Stimulated activated CD8-positive, alpha-beta memory T cell treated with anti-CD3 and anti-CD28 coated beads, Interleukin-7, amount 100 ng/mL, for 48 hours (primary cell): ENCODE measurements at places on chromosomes 5 and 9.

- no peak for DNase-seq
Observed at GRCh38 chr5:74956278-74956677, 90.1 kb upstream of the FAM169A start.

- DNase-seq: no peak
Observed at GRCh38 chr5:124552526-124552925, 193.9 kb downstream of the ZNF608 start.

DNA sequence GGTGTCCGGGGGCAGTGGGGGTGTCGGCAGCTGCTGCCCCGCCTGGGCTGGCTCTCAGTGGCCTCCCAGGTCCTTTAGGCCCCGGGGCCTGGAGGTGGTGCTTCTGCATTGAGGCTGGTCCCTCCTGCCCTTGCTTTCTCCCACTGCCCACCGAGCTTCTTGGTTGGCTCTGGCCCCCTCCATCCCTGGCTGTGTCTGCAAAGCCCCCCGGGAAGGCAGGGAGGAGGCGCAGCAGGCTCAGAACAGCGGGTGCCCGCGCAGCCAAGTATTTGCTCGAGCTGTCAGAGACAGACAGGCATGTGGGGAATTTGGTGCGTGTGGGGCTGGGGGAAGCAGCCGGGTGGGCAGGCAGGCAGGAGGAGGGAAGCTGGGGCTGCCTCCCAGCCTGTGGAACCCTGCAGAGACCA, 11.5 kb downstream of the CXXC5 start:
- no peak for DNase-seq

DNA sequence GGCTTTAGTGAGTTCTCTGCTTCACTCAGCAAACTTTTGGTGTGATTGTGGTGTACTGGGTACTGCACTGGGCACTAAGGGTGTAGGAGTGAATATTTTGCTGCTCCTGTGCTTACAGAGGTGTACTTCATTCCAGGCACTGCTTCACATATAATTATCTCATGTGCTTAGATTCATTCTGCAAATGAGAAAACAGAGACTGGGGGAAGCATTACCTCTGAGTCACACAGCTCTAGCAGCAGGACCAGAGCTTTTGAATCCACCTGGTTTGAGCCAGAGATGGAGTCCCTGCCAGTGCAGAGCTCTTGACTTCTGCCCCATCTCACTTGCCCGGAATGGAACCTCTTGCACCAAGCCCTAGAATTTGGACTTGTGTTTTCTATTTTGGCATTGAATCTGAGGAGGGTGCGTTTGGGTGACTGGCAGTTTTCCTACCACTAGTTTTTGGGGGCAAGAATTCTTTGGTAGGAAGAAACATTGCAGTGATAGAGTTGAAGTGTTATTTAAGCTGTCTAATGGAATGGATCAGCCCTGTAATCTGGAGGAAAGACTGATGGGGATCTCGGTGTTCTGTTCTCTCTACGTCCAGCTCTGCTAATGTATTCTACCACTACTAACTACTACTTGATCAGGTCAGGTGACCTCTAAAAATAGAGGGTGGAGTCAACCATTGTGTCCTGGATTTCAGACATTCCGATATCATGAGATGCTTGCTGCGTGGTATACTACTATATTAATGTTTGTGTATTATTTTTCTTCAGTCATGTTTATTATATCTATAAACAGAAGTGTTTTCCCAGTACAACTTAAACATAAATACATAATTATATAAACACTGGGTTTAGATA, 2.5 kb downstream of the ARHGAP26 start:
- DNase-seq: no peak

- DNase-seq: no peak
Observed at GRCh38 chr5:28313321-28313951, 1275.0 kb upstream of the CDH9 start.

DNA sequence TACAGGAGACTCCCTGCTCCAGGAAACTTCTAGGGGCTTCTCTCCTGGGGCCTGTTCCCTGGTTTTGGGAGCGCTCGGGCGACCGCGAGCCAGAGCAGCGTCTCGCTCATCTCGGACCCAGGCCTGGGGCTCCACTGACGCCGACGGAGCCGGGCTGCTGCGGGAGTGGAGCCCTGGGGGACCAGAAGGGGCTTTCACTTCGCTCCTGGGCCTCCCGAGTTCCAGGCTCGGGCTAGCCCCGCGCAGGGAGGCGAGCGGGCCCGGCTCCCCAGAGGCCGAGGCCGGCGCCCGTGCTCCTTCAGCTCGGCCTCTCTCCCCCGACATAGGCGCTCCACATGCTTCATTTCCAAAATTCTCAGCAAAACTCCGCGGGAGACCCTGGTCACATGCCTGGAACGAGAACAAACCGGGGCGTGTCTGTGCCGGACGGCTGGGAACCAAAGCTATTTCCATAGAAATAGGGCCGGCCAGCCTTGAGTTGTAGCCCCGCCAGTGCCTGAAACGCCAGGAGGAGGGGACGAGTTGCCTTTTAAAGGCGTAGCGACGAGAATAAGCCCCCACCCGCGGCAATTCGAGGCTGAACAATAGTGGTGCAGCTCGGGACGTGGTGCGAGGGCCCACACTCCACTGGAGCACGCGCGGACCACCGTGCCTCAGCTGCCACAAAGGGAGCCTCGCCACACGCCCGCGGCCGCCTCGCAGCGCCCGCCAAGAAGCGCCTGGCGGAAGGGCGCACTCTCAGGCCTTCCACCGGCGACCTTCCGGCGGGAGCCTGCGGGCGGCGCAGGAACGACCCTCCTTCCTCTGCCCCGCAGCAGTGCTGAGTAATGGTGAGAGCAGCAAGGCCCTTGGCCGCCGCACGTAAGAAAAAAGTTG, 1.1 kb upstream of the G3BP1 start:
- DNase-seq: no peak

- DNase-seq: no peak
Observed at GRCh38 chr9:61669352-61669751, 479.5 kb downstream of the SPATA31A7 start.

DNA sequence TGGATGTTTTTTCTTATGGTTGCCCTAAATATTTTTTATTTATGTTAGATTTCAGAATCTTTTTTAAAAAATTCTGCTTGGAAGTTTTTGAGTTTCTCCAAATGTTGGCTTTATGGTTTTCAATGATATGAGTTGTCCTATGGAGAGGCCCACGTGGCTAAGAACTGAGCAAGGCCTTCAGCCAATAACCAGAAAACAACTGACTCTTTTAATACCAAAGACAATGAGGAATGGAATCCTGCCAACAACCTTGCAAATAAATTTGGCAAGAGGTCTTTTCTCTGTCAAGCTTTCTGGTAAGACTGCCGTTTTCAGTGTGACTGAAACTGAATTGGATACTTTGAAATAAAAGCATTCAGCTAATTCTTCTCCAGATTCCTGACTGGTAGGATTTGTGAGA, 1740.1 kb upstream of the WWC1 start:
- no peak for DNase-seq

DNA sequence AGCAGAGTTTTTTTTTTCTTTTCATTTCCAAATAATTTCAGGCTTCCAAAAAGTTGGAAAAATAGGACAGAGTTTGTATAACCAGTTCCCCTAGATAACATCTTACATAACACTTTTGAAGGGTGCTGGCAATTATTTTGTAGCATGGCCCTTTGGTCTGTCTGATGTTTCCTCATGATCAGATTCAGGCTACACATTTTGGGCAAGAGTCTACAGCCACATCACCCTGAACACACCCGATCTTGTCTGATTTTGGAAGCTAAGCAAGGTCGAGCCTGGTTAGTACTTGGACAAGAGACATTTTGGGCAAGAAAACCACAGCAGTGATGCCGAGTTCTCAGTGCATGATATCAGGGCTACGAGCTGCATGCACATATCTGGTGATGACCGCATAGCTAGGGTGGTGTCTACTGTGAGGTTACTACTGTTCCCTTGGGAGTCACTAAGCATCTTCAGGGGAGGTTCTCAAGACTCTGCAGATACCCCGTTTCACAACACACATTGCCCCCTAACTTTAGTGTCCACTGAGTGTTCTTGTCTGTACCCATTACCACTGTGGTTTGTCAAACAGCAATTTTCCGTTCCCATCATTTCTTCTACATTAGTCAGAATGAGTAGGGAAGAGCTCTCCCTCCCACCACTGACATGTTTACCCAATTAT, 86.2 kb downstream of the TTC39B start:
- no peak for DNase-seq

- no peak for DNase-seq
Observed at GRCh38 chr9:73118286-73118685, 33.4 kb upstream of the ANXA1 start.

- DNase-seq: no peak
Observed at GRCh38 chr5:39638813-39639212, 214.0 kb upstream of the DAB2 start.

DNA sequence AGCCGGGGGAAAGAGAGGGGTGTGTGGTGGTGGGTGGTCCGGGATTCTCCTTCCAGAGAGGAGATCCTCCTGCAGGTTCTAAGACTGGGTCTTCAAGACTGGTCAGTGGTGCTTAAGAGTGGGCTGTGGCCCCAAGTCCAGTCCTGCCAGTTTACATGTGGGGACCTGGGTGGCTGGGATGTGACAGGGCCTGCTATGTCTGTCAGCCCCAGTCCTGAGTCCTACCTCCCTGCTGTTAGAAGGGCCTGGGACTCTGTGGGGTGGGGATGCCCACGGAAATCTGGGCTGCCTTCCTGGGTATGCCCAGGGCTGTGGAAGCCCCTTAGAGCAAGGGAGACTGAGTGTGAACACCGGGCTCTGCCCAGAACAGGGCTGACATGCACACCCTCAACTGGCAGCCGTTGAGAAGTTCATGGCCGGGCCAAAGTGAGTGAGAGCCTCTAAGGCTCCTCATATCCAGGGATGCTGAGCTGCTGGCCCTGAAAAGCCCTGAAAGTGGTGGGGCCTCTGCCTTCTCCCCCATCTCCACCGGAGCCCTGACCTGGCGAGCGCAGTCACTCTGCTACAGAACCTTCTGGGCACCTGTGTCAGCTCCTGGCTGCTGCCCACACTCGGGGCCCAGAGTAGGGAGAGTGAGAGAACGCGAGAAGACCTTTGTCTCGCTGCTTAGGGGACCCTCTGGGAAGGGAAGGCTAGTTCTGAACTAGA, 1.7 kb downstream of the PHF2 start:
- no peak for DNase-seq

DNA sequence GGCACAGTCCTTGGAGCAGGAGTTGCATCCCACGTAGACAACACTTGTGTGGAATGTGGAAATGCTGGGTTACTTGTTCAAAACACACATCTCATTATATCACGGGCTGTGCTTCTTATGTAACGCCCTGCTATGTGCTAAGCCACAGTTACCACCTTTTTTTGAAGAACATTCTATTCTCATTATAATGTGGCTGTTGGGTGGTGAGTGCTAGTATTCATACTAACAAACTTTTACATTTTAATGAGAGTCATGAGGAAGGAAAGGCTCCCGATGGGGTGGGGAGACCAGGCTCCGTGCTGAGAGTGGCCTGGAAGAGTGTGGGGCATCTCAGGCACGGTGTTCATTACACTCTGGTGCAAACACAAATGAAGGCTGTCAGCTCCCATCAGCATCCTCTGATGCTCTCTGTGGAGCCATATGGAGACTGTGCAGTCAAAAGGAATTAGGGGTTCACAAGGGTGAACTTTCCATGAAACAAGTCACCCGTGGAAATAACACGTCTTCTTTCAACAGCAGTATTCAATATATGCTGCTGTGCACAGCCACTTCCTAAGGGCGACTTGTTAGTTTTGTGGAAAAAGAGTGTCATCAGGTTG, 153.1 kb upstream of the RAPGEF1 start:
- no peak for DNase-seq

- DNase-seq: no peak
Observed at GRCh38 chr9:95770653-95771131, 104.8 kb upstream of the ERCC6L2 start.

- DNase-seq: no peak
Observed at GRCh38 chr5:33507426-33507825, 66.7 kb downstream of the TARS1 start.

DNA sequence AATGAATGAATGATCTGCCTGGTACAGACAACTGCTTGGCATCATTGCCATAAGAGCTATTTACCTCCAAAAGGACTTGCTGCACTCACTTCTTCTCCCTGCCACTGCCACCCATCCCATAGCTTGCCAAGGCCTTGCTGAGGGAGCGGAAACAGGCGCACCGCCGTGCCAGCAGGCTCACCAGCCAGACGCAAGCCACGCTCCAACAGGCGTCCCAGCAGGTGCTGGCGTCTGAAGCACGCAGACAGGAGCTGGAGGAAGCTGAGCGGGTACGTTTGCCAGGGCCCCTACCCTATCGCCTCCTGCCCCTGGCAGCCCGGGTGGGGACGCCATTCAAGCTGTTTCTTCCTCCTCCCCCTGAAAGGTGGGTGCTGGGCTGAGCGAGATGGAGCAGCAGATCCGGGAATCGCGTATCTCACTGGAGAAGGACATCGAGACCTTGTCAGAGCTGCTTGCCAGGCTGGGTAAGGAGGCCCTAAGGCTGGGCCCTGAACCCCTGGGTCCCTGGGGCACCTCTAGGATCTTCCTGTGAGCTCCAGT, 8.9 kb upstream of the AIF1L start:
- no peak for DNase-seq

- no peak for DNase-seq
Observed at GRCh38 chr5:163089926-163090325, 347.5 kb upstream of the CCNG1 start.

DNA sequence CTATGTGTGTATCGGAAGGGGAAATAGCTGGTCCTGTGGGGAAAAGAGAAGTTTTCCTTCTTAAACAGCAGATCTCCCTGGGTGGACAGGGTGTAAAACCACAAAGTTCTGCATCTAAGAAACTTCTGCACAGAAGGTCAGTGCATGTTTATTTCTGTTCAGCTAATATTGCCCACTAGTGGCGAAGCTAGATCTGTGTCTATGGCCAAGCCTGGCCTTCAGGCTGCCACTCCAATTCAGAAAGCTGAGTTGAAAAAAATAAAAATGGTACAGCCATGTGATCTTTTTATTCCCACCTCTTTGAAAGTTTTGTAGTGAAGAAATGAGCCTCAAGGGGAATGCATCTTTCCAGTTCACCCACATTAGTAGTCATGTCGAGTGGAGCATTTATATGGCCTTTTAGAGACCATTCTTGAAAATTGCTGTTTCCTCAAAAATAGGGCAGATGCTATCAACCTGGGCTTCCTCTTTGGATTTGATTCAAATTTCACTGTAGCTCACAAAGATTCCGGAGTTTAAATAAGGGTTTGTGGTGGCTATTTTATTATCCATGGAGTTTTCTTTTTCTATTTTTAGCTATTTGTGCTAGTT, 488.0 kb downstream of the PRELID2 start:
- no peak for DNase-seq

DNA sequence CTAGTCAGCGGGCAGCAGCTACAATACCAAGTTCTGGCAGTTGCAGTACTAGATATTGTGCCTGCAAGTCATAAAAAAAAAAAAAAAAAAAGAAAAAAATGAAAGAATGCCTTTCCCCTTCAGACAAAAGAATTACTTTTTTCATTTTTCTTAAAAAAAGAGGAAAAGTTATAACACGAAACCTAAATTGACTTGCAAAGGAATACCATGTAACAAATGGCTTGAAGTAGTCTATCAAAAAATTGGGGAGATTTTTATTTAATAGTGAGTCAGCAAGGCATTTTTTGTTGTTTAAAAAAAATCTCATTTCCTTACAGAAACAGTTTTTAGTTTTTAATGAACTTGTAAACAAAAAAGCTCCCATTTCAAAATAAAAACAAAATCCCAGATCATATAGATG, 55.6 kb downstream of the CSNK1A1 start:
- DNase-seq: no peak
